ENCODE measurements at places on chromosomes 5 and 9.

- peak; percentile 68 for DNase-seq
Measured at GRCh38 chr5:154202379-154203260, 12.1 kb downstream of the GALNT10 start.

DNA sequence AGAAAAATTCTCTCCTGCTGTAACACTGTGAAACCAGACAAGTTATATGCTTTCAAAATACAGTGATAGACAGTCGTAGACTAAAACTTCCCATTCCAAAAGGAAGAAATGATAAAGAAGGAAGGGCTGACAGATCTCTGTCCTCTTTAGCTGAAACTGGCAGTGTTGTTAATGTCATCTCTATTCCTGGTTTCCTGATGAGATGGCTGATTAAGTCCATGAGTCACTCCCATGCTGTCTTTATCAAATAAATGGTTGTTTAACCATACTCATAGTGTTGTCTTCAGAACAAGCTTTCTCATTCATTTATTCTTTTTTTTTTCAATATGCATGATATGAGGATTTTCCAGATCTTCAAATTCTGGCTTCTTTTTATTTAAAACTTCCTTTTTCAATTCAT, 952.2 kb upstream of the WWC1 start:
- no peak for DNase-seq

DNA sequence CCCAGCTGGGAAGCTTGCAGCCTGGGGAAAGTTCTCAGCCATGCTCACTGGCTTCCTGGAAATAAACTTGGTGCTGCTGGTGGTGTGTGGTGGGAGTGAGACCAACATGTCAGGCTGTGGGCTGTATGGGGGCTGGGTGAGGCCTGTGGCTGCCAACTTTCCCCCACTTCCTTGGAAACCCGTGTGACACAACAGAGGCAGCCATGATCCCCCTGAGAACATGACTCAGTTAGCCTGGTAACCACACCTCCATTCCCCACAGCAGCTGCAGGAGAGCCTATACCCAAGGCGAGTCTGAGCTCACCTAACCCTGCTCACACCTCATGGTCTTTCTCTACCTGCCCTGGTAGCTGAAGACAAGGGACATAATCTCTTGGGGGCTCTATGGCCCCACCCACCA, 72.7 kb upstream of the RGMB start:
- no peak for DNase-seq

DNA sequence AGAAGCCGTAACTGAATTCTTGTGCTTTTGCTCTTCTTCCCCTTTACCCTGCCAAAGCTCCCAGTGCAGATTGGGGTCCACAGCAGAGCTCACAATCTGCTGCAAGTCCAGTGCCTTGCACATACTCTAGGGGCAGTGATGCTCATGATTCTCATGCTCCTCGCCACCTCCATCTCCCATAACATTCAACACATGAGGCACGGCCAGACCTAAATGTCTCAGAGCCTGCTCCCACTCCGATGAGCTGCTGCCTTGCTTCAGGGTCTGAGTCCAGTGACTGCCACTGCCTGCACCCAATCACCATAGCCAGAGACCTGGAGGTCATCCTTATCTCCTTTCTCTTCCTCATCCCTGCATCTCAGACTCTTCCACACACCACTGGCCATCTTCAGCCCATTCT, 10.5 kb downstream of the CSF1R start:
- no peak for DNase-seq

GRCh38 chr9:94693485-94694204, 32.9 kb upstream of the AOPEP start:
- DNase-seq: no peak

- no peak for DNase-seq
Measured at GRCh38 chr9:137967280-137967953, 89.8 kb downstream of the CACNA1B start.

GRCh38 chr9:90702441-90702955, 59.9 kb upstream of the DIRAS2 start:
- no peak for DNase-seq

DNA sequence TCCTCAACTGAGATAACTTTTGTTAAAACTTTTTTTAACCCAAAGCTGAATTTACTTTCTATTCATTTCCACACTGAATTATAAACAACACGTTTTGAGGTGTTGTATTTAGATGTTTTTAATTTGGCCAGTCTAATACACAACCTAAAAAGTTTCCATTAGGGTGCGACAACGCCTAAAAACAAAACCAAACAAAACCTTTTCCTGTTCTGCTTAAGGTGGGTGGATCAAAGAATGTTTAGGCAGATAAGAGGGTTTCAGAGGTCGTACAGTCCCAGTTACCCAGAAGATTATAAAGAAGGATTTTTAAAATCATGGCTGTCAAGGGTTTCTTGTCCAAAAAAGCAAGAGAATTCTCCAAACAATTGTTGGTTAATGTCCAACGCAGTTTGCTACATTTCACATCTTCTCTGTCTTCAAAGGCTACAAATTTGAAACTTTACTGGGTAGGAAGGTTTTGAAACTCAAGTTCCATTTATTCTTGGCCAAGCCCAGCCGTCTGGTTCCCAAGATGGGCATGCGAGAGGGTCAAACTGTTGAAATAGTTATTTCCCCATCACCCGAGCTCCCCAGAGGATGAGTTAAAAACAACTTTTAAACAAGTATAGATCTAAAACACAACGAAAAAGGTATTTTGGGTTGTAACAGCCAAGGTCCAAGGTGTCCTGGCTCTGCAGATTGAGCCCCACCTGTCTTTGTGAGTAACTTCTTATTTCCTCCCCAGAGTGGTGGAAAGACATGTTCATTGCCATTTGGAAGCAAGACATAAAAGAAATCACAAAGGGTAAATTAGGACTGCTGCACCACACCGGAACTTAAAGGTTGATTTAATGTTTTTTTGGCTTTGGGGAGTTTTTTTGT, 122.8 kb upstream of the MAP3K1 start:
- DNase-seq: peak; percentile 5

DNA sequence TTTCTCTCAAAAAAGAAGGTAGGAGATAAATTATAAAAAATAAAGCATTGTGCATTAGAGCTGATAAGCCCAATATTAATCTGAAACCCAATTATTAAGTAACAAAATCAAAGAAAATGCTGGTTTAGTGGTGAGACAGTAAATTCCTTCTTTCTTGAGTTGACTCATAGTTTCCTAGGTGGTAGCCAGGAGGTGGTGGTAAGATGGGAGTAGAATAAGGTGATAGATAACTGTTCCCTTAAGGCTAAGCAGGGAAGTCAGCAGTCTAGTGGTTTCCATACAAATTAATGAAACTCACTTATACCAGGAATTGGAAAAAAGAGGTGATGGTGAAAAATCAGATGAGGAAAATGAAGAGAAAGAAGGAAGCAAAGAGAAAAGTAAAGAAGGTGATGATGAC, 23.2 kb downstream of the LYSMD3 start:
- DNase-seq: no peak

GRCh38 chr9:99171225-99172123, 50.3 kb downstream of the ALG2 start:
- DNase-seq: no peak

- no peak for DNase-seq
Measured at GRCh38 chr5:131787736-131788135, 9.1 kb downstream of the FNIP1 start.

GRCh38 chr9:10080012-10080411, 532.8 kb downstream of the PTPRD start:
- DNase-seq: no peak

- DNase-seq: no peak
Measured at GRCh38 chr5:89756955-89757354, 652.6 kb downstream of the CETN3 start.

- no peak for DNase-seq
Measured at GRCh38 chr9:13100914-13101572, 178.4 kb downstream of the MPDZ start.

GRCh38 chr9:35570709-35571504, 34.2 kb upstream of the TESK1 start:
- DNase-seq: peak; percentile 85

DNA sequence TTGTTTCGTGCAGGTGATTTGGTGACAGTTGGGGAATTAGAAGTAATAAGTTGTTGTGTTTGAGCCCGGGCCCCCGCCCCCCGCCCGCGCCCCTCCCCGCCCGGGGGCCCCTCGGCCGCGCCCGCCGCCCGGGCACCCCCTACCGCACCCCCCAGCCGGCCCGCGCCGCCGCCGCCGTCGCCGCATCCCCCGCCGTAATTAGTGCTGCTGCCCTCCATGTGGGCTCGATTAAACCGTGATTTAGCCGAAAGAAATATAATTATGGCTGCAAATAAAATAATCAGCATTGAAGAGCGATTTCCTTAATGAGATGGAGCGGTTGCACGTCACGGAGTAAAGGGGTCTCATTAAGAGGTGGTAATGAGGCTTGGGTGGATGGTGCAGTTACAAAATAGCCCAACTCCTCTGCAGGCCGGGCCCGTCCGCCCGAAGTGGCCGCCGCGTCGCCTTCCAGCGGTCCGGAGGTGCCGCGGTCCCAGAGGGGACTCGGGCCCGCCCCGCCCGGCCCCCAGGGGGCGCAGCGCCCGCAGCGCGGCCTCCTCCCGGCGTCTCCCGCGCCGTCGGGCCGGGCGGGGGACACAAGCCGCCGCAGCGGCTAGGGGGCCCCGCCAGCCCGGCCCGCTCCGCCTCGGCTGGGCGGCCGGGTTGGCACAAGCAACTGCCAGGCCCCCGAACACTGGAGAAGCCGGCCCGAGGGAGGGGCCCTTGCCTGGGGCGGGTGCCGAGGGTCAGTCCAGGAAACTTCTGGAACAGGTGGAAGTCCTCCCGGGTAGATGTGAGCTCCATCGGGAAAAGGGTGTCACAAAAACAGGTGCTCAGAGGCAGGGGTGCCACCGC, 6.9 kb upstream of the OTP start:
- DNase-seq: peak; percentile 45

DNA sequence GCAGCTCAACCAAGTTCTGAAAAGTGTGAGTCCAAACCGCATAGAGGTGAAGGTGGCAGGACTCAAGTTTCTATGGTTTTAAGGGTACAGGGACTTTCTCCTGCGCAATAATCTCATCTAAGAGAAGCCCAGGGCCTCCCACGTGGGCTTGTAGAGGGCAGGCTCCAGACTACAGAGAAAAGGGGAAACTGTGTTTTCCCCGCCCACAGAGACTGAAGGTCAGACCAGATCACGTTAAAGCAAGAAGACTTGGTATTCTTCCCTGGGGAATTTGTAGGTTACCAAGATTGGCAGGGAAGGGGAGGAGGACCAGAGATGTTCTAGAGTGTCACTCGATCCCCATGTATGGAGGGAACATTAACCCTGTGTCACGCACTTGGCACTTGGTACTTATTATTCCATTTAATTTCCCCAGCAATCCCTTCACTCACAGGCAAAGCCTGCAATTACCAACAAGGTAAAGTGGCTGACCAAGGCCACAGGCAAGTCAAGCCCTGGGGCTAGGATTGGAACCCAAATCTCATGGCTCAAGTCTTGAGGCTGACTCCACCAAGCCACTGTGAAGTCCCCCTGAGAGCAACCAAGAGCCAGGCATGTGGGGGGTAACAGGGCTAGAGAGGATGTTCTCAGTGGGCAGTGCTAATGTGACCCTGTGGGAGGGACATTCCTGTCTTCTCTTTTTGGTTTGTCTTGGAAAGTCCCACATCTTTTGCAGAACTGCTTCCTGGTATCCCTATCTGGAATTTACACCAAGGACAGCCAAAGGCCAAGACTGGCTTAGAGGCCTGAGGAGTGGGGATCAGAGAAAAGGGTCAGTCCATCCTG, 18.3 kb upstream of the NEK6 start:
- no peak for DNase-seq

GRCh38 chr9:107705521-107705920, 216.0 kb upstream of the KLF4 start:
- no peak for DNase-seq

- DNase-seq: no peak
Measured at GRCh38 chr5:83522446-83522845, 50.9 kb downstream of the VCAN start.

- no peak for DNase-seq
Measured at GRCh38 chr5:93676704-93677103, 64.7 kb downstream of the POU5F2 start.

DNA sequence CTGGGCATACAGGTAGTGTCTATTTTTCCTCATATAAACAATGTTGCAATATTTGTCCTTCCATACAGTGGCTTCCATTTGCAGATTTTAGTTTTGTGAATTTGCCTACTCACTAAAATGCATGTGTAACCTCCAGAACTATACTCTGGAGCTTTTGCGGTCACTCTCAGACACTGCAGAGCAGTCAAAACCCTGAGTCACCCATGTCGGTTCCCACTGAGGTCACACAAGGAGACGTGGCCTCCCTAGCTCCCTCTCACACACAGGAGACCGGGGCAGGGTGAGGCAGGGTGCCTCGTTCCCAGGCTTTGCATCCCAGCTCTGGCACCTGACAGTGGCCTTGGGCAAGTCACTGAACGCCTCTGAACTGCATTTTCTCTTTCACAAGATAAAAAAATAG, 55.5 kb upstream of the ZNF354A start:
- no peak for DNase-seq

GRCh38 chr5:17042041-17042440, 106.0 kb upstream of the MYO10 start:
- DNase-seq: no peak

- no peak for DNase-seq
Measured at GRCh38 chr9:129996161-129996830, 46.7 kb downstream of the FNBP1 start.

GRCh38 chr9:14560194-14560593, 133.0 kb downstream of the ZDHHC21 start:
- DNase-seq: peak; percentile 71

GRCh38 chr9:13665418-13666066, 386.1 kb upstream of the MPDZ start:
- DNase-seq: no peak

GRCh38 chr5:54611290-54611951, 93.9 kb downstream of the SNX18 start:
- no peak for DNase-seq

- DNase-seq: no peak
Measured at GRCh38 chr5:135445306-135445985, 1.7 kb downstream of the DCANP1 start.

DNA sequence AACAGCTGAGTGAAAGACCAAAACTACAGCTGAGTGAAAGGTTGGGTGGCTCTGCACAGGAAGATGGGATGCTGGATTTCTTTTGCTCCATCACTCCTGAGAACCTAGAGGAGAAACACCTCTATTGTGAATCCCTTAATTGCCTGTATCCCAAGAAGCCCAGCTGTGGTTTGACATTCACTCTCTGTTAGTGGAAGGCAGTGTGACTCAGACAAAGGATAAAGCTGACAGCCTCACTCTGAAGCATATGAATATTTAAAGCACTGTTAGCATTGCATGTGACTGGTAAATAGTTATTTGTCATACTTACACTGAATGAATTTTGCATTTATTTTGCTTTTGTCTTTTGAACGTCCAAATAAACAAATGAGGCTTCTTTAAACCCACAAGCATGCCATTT, 367.1 kb upstream of the RIOK2 start:
- no peak for DNase-seq
